ENCODE measurements at places on chromosomes 2 and 18.

DNA sequence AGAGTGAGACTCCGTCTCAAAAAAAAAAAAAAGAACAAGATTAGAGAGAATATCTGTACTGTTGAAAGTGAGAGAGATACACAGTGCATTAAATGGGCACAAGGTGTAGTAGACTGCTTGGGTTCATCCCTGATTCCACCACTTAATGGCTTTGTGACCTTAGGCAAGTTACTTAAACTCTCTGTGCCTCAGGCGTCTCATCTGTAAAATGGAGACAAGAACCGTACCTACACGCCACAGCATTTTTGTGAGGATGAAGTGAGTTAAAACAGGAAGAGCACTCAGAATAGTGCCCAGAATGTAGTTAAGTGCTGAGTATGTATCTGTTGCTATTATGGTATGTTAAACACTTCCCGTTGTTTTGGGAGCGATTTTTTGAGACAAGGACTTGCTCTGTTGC lies 64.3 kb downstream of the MTHFD2 start:
- DNase-seq, result no peak

- DNase-seq, result no peak
Observed at GRCh38 chr18:42157878-42158277, 202.8 kb downstream of the PIK3C3 start.

- DNase-seq, result no peak
Observed at GRCh38 chr2:207937823-207938222, 87.5 kb downstream of the PLEKHM3 start.

- DNase-seq, result no peak
Observed at GRCh38 chr2:211503198-211503597, 946.8 kb downstream of the CPS1 start.

DNA sequence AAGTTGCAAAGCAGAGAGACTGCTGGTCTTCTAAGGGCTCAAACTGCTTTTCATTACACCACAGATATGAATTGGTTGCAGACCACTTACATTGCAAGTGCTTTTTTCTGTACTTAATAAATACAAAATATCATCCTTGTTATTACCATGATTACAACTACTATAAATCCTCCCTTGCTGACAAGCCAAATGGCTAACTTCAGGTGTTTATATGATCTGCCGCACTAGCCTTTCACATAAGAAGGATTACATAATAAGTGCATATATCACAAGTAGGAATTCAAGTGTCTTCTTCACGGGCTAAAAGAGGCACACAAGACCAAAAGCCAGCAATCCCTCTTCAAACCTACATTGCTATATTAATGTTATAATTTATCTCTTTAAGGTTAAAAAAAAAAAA lies 373.0 kb downstream of the ZEB2 start:
- DNase-seq, result no peak

- no peak for DNase-seq
Observed at GRCh38 chr18:48417985-48418384, 8.8 kb upstream of the ZBTB7C start.

DNA sequence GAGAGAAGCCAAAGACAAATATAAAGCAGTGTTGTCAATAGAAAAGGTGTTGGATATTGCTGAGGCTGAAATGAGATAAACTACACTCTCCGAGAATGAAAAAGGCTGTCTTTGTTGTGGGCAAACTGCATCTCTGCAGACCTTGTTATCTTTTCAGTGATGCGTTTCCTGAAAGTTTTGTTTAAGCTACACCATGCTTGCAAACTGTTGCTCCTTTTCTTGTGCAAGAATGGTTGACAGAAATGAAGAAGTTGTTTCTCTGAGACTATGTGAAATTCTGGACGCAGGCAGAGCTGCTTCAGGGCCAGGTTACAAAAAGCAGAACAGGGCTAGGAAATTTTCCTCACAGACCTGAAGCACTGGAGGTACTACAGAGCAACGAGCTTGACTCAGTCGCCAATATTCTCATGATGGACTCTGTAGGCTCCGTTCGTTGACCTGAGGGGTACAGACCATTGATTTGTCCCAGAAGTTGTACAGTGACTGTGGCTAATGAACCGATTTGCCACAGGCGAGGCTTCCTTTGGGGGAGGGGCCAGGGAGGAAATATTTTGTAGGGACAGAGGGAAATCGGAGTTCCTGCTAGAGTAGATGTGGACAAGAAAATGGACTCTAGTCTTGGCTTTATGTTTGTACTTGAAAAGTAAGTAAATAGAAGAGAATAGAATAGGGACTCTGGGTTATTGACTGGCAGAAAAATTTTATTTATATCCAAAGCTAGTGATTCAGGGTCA lies 3.5 kb upstream of the ATL2 start:
- DNase-seq, result no peak

- DNase-seq, result no peak
Observed at GRCh38 chr18:47062471-47062870, 27.1 kb upstream of the ELOA2 start.

DNA sequence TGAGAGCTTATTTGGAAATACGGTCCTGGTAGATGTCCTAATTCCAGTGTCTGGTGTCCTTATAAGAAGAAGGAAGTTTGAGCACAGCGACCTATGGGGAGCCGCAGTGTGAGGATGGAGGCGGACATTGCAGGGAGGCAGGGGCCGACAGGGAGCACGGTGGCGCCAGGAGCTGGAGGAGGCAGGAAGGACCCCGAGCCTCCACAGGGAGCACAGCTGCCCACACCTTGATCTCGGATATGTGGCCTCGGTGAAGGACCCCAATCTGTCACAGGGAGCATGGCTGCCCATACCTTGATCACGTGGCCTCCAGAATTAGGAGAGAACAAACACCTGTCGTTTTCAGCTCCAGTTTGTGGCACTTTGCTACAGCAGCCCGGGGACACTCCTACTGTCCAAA lies 461.6 kb upstream of the SALL3 start:
- DNase-seq, result no peak

Data from activated naive CD8-positive, alpha-beta T cell treated with anti-CD3 and anti-CD28 coated beads, Interleukin-2, amount 50 U/mL, for 24 hours (primary cell).